ENCODE measurements at places on chromosomes 7 and 10.
A peak's percentile ranks its signal among the peaks of the same experiment; 100 is the strongest.

DNA sequence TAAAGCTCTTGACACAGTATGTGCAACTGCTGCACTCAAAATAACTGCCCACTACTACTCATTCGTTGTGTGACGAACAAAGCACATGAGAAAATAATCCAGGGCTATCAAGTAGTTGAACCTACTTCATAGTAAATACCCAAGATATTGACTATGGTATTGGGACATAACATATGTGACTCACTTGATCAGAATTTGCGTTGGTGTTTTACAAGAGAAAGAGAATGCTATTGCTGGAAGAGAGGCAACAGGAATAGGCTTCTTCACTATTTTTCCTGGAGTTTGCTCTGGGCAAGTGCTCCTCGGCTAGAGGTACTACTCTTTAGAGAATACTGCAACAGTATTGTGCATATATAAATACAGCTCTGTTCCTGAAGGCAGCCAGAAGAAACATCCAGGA, 2.5 kb downstream of the DGKB start:
- DNase-seq: no peak

DNA sequence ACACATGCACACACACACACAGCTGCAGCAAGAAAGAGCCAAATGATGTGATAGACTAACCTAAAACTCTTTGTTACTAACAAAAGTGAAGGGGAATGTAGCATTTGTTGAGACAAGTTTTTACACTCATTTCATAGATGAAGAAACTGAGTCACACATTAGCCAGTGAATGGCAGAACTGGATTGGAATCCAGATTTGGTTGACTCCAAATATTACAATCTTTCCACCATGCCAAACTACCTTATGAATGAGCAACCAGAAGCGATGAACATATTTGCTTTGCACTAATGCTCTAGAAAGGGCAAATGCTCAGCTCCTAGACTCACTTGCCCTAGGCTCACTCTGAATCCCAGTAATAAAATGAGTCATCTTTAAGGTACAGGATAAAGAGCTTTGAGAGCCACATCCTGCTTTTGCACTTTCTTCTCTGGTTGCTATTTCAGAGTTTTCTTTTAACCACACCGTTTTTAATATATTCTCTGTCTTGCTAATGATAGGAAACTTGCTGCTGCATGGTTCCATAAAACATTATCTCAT, 111.9 kb downstream of the GPAM start:
- DNase-seq: no peak

DNA sequence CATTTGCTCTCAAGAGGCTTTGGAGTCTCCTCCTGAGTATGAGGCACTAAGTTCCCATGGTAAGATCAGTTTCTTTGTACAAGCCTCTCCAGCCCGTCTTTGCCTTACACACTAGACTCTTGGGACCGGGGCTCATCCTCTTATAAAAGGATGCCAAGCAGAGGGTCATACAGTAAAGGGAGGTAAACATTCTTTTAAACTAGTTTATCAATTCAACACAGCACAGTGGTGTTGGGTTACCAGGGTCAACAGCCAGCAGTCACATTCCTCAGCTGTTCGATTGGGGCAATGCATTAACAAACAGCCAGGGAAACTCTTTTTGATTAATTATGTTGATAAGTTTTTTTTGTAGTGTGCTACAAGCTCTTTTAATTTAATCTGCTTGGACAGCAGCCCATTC, 37.8 kb downstream of the HHEX start:
- no peak for DNase-seq

DNA sequence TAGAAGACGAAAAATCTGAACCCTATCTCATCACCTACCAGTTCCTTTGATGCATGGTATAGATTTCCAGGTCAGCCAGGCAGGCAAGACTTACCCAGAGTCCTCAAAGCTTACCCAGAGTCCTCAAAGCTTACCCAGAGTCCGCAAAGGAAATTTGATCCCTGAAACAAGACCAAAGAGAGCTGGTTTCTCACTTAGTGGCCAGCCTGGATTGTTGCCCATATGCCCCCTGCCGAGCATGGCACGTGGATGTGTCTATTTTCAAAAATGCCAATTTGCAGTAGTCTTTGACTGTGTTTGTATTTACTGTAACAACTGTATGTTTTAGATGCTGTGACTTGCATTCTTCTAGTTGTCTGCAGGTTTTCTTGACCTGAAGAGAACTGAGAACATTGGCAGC, 120.2 kb upstream of the STARD3NL start:
- no peak for DNase-seq

- peak; percentile 40 for DNase-seq
Measured at GRCh38 chr10:76946270-76946669, 691.3 kb downstream of the KCNMA1 start.

DNA sequence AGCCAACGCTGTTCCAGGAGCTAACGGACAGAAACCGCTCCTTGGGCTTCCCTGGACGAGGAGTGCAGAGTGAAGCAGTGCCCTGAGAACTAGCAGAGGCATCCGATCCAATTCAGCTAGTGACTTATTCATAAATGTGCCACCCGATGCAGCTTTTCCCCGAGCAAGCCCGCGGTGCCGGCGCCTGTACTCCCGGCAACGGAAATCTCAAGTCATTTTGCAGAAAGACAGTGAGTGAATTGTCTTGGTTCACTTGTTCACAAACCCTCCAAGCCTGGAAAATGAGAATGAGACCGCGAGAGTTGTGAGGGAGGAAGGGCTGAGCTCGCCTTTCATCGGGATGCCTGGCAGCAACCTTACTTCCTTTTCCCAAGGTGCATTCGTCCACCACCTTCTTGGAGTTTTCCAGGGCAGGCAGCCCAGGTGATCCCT, 87.5 kb downstream of the COBL start:
- DNase-seq: no peak

- peak; percentile 79 for DNase-seq
Measured at GRCh38 chr10:28432210-28432676, 100.7 kb upstream of the WAC start.

DNA sequence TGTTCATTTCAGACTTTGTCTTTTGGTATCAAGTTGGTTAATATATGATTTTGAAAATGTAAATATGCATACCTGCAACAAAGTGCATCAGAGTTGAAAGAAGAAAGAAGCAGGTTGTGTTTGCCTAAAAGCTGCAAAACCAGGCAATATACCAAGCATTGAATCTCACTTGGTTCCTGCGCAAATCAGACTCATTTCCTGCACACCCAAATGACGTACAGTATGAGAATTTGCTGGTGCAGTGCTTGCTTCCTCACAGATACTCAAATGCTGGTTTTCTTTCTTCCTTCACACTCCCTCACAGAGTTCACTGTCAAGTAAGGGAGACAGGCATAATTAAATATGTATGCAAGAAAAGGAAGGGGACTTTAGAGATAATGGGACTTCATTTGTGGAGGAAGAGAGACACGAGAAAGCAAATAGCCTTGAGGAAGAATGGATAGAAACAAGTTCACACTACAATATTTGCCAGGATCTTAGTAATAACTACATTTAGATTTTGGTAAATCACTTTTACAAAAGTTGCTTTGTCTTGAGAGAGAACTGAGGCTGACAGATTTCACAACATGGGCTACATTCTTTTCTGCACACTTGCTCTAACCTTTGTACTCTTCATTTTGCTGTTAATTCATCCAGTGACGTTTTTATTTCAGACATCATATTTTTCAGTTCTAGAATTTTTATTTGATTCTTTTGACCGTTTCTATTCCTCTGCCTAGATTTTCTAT, 56.9 kb upstream of the AOAH start:
- DNase-seq: no peak

DNA sequence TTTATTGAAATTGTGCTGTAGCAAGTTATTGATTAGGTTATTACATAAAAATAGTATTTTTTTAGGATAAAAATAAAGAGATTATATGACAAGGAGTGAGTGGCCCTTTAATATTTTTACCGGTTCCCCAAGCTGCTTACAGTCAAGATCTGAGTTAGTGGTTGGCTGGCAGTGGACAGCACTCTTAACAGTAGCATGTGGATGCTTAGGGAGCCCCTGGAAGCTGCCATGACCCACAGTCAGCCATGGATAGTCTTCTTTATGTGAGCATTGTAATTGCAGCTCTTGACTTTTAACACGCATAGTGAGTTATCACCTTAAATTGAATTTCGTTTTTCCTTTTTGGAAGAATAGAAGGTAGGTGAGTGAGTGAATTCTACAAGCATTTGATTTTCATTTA, 22.1 kb downstream of the RAB18 start:
- DNase-seq: no peak

GRCh38 chr7:51456431-51457060, 139.9 kb upstream of the COBL start:
- DNase-seq: no peak

DNA sequence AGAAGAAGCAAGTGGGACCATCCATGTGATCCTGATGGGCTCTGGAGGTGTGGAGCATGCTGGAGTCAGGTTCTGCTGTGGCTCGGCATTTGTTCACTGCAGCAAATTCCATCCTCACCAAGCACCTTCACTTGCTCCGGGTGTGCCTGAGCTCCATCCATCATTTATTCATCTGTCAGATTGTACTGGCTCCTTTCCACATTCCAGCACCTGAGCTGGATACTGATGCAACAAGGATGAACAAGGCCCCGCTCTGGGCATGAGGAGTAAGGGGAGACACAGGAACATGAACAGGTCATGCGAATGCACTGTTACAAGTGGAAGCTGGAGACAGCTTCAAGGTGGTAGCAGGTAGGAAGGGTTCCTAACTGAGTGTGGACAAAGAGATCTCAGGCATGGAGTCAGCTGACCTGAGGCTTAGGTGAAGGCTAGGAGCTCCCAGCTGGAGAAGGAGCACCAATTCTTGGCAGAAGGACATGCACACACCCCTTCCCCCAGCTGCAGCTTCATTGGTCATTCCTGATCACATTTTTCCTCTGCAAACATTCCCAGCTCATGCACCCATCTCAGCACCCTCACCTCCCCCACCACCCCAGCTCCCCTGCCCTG, 133.7 kb upstream of the ZMIZ1 start:
- DNase-seq: no peak

DNA sequence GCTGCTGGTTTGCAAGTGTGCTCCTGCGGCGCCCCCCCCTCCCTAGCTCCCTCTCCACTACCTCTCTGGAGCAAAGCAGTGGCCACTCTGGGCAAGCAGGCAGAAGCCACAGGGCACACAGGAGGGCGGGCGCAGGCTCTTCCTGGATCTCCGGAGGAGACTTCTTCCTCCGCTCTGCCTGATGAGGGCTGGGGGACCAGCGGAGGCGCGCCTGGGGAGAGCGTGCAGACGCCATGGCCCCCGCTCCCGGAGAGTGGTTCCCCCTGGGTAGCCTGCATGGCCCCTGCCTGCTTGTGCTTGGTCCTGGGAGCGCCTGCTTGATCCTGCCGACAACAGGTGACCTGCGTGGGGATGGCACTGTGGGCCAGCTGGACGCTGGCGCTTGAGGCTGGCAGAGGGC, 29.0 kb downstream of the ANKMY2 start:
- DNase-seq: no peak

GRCh38 chr10:58431903-58432302, 46.7 kb downstream of the TFAM start:
- no peak for DNase-seq

DNA sequence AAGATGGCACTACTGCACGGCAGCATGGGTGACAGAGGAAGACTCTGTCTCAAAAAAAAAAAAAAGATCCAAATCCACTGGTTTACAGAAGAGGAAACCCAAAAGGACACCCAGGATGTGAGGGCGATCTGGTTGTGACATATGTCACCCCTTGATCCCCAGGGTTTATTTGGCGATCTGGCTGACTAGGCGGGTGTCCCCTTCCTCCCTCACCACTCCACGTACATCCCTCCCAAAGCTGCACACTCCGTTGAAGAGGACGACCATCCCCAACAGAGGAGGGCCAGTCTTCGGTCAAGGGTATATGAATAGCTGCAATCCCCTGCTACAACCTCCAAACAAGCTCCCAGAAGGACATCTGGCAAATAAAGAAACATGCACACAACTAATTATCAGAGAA, 111.6 kb downstream of the HTR5A start:
- DNase-seq: no peak

DNA sequence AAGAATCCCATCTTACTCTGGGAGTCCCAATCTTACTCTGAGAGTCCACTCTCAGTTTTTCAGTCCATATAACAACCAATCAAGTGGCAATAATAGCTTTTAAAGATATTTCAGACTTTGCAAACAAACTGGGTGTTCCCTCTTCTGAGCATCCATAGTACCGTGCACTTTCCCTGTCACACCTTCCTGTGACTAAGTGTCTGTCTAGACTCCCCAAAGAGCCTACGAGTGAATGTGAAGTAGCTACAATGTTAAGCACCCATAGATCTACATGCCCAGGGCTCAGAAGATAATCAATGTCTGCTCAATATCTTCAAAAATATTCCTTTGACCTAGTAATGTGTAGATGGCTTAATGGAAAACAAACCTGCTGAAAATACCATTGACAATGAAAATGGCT, 95.6 kb upstream of the ASAH2 start:
- DNase-seq: no peak

GRCh38 chr7:53383131-53383530, 347.7 kb downstream of the POM121L12 start:
- no peak for DNase-seq

DNA sequence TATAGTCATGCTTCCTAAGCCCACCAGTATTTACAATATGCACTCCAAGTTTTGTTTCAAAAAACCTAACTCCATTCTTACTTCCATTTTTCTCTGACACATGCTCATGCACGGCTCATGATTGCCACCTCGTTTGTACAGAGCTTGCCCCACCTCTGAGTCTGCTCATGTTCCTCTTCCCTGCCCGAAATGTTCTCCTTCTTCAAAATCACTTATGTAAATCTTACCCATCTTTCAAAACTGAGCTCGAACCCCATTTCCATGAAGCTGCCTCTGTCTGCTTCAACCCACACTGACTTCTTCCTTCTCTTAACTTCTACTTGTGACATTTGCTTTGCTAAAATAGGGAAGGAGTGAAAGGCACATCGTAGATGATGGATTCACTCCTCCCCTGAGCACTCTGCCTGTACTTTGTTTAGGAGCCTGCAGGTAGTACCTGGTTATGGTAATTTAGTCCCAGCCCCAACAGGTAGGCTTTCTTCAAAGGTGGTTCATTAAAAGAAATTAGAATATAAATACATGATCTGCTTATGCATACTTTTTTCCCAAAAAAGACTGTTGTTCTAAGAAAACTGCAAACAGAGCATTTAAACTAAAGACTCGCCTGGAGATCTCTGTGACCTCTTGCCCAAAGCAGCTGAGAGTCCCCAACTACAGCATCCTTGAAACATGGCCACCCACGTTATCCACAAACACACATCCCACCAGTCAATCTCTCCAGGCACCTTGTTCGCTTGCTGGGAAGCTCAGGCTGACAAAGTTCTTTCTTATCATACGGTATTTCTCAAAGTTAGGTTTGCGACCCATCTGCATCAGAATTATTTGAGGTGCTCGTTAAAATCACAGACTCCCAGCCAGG, 172.0 kb downstream of the DGKI start:
- DNase-seq: no peak

DNA sequence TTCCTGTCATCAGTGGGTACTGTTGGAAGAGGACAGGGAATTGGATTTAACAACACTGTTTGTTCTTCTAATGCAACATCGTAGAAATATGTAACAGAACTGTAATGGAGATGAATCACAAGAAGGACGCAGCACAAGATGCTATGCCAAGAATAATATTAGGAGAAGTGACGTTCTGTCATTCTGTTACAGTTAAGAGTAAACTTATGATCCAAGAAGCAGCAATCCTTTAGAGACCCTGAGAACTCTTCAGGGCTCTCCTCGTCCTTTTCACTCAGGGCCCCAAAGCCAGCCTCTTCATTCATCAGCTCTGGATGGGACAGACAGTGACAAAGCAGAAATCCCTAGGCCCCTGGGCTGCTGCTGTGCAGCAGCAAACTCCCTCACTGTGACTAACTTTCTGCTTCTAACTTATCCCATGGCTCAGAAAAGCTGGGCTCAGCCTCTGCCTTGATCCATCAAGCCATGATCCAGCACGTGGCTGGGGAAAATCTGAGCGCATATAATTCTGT, 8.7 kb upstream of the IL6 start:
- peak; percentile 97 for DNase-seq
